ENCODE measurements at places on chromosomes 7 and 10.

- DNase-seq, result no peak
Measured at GRCh38 chr10:42802876-42803275, 20.3 kb downstream of the BMS1 start.

- no peak for DNase-seq
Measured at GRCh38 chr10:114166043-114166442, 8.0 kb downstream of the CCDC186 start.

DNA sequence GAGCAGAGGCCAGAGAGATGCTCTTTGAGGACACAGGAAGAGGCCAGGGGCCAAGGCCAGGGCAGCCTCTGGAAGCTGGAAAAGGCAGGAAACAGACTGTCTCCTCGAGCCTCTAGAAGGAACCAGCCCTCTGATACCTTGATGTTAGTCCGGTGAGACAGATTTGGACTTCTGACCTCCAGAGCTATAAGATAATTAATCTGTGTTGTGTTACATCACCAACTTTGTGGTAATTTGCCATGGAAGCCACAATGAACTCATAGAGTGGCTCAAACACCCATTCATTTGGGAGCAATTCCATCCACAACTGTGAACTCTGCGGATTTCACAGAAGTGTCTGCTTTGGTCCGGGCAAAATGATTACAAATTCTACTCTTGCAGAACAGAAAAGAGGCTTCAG is 48.7 kb downstream of the OAT start:
- no peak for DNase-seq

GRCh38 chr10:3740157-3740871 is 44.7 kb downstream of the KLF6 start:
- no peak for DNase-seq

GRCh38 chr10:124722798-124723783 is 21.1 kb downstream of the FAM53B start:
- no peak for DNase-seq

DNA sequence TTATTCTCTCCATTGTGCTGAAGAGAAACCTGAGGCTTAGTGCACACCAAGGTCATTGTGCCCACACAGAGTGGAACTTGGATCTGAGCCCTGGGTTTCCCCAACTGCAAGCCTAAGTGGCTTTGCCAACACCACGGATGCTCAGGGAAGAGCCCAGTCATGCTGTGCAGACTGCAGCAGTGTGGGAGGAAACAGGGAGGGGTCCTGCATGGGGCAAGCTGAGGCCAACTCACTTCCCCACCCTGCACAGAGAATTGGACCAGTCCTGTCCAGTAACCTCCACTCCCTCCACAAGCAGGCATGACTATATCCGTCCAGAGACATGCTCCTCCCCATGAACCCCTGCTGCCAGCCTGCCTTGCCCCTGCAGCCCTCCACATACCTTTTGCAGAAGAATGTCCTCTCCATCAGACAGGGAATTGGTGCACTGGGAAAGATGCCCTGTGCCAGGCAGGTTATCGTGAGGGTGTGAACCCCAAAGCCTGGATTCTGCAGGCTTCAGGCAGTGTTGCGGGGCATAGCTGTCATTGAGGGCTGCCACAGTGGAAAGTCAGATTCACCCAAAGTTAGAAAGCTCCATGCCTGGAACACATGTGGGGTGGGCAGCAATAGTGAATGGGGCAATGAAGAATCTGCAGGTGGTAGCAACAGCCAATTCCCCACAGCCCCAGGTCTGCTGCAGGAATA is 44.9 kb downstream of the DRGX start:
- DNase-seq, result no peak

All from right kidney (tissue), 9 donors.